RKO (cell line): ENCODE measurements at places on chromosomes 7 and 10.

- no peak for DNase-seq
These were observed 29.9 kb downstream of the ADRB1 start for GRCh38 chr10:114073395-114074186.

DNA sequence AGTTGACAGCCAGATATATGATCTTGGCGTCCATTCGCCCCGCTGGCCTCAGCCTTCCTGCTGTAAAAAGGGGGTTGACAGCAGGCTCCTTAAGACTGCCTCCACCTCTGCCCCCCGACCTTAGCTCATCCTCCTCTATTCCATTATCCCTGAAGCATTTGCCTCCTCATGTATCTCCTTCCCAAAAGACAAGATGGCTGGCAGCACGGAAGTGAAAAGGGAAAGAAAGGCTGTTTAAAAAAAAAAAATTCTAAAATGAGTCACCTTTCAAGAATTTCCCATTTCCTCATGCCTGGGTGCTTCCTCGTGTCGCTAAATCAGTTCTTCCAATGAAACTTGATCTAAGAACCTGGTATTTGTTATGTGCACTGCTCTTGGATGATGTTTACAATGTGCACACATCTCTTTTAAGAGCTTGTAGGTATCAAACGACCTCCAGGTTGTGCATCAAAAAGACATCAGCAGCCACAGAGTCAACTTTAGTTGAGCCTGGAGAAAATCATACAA lies 1.7 kb downstream of the SCRN1 start:
- peak; percentile 51 for DNase-seq

DNA sequence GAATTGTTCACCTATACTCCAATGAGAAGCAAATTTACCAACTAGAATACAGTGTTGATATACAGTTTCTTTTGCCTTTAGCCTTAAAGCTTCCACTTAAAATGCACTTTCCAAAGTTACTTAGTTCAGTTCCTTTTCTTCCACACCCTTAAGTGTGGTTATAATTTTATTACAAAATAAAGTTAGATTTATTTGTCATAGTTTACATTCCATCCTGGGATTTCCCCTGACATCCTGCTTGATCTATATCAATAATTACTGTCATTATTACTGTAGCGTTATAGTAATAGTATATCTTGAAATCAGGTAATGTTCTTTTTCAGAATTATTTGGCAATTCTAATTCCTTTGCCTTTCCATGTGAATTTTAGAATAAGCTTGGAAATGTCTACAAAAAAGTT lies 23.3 kb upstream of the MEST start:
- no peak for DNase-seq

DNA sequence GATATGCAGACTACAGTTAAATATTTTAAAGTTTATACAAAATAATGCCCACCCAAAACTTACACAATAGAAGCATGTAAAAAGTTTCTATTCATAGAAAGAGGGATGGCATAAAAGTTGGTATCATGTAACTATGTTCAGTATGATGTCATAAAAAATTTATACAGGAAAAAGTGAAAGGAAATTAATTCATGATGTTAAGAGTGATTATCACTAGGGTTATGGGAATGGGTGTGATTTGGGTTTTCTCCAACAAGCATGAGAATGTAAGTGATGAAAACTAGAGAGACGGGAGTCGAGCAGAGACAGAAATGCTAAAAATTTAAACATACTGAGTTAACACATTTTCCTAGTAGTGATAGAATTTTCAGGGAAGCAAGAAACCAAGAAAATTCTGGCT lies 52.7 kb downstream of the GDI2 start:
- DNase-seq = no peak

DNA sequence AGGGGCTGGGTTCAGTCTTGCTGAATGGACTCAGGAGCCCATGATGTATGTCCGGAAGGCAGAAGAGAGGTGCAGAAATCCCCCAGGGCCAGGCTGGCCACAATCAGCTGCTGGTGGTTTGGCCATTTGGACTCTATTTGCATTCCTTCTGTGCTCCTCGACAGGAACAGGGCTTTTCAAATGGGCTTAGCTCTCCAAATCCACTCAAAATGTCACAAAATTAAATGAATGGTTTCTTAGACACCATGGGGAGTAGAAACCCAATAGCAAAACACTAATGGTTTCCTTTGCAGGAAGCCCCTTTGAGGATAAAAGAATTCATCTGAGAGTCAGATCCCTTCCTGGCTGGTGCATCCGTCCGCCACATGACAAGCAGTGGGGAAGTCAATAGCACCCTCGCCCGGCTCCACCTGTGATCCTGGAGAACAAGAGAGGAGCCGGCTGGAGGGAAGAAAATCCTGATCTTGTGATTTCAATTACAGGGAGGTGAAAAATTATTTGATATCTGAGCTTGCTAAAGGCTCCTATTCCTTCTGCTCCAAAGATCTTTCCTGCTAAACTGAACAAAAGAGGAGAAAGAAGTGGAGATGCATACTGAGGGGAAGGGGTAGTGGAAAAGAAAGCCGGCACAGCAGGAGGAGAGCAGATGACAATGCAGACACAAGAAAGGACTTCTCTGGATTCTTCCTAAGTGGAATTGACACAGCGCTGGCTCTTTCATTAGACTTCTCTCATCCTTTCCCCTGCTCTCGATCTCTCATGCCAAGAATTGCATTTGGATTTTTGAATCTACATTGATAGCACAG lies 190.7 kb downstream of the C7orf25 start:
- DNase-seq = no peak

GRCh38 chr7:8985255-8985654 lies 551.8 kb downstream of the NXPH1 start:
- no peak for DNase-seq

GRCh38 chr10:96267234-96267705 lies 4.1 kb downstream of the BLNK start:
- no peak for DNase-seq

DNA sequence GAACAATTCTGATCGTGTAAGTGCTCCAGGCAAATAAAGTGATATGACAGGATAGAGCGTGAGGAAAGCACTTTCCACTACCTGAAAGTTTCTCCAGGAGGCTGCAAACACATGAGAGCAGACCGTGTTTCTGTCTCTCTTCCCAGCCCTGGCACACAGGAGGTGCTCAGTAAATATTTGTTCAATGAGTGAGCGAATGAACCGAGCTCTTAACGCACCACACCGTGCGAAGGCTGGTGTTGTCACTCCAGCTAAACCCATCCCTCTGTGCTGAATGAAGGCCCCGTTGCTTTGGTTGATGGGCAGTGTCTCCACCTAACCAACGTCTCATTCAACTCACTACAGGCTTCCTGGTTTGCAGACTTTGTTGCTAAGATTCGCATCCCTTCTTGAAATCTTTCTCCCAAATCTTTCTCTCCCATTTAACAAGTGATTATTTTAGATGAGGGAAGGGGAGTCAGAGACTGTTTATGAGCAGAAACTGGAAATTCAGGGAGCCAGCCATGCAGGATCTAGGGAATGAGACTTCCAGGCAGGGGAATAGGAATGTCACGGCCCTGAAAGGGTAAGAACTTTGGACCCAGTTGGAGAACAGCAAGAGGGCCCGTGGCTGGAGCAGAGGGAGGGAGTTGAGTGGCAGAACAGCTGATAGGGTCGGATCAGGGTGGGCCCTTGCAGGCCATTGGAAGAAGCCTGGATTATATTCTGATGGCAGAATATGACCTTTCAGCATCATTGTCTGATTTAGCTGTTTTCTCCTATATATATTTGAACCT lies 282.6 kb downstream of the CAMK1D start:
- DNase-seq = no peak

DNA sequence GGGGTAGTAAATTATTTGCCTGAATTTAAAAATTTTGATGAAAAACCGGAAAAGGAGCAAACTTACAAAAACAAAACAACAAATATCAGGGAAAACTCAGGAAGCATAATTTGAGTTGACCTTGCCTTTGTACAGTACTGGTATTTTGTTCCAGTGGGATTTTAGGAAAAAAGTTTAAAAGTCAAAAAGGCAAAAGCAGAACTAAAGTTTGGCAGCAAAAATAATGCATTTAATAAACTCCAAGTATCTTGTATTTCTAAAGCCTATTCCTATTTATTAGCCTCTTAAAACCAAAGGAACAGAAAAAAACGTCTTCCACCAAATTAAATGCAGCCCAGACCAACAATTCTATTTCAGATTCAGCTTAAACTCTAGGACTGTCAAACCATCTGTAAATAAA lies 90.7 kb upstream of the ASAH2 start:
- no peak for DNase-seq

- no peak for DNase-seq
These were observed 16.5 kb downstream of the ANLN start for GRCh38 chr7:36406156-36406555.

DNA sequence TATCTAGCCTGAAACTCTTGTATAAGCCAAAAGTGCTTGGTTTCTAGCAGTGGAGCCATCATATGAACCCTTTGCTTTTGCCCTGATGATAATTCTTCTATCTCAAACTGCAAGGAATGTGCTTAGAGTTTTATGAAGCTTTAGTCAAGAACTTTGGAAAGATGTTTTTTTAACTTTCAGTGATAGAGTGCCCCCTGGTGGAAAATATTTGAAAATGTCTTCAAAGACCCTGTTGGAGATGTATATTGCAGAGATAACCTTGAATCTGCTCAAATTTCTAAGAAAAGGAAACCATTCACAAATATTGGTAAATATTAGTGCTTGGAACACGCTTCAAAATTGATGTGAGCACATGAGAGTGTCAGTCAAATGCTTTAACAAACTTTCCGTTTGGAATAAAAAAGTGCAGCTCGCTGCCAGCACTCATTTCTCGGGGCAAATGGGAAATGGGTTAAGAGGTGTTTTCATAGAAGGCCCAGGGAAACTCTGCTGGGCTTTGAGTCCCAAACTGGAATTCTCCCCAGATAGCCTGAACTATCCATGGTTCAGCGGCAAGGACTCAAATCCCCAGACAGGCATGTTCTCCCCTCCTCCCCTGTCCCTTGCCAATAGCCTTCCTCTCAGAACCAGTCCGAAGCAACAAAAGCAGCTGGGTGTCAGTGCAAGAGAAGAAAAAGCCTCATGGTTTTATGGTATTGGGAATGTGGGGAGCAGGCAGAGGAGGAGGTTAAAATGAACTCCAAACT lies 129.3 kb downstream of the MYOF start:
- DNase-seq = peak; percentile 64

GRCh38 chr10:121179006-121179405 lies 327.8 kb downstream of the WDR11 start:
- no peak for DNase-seq

- no peak for DNase-seq
These were observed 12.0 kb upstream of the RASSF4 start for GRCh38 chr10:44947371-44948152.

- peak; percentile 57 for DNase-seq
These were observed 87.1 kb downstream of the SLC16A9 start for GRCh38 chr10:59622320-59623132.

DNA sequence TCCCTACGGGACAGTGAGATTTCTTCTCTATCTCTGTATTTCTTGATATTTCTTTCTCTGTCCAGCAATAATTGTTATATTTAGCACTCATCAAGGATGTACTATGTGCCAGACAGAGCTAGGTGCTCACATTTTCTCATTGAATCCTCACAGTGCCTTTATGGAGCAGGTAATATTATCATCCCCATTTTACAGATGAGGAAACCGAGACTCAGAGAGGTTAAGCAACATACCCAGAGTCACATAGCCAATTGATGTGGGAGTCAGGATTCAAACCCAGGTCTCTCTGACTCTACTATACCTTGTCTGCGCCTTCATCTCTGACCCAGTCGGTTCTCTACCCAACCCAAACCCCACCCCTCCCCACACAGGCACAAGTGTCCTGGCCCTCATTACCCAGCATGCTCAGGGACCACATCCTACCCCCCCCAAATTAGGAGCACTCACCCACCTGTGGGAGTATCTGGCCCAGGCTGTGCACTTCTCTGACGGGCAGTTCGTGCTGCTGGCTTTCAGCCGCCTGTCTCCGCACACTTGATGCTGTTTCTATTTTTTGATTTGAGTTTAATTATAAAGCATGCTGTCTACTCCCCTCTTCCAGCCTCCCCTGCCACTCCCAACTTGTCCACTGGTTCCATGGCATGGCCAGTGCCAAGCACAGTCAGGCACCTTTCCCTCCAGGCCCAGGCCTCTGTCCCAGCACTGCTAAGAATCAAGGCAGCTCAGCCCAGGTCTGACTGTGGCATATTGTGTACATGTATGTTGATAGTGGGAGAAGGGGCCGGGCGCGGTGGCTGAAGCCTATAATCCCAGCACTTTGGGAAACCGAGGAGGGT lies 9.8 kb upstream of the SAMD8 start:
- no peak for DNase-seq

DNA sequence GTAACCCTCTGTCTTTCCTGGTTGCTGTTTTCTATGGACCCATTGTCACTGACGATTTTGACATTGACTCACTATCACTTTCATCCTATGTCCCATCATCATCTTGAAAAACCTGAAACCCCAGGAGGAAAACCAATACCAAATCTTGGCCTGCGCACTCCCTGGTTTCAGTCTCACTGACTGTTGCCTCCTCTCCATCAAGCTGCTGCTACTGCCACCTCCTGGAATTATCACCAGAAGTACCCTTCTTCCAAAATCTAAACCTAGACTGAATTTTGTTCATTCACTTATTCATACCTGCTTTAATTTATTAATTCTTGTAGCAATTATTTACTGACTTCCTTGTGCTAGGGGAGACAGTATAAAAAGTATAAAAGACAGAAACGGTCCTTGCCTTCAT lies 44.5 kb upstream of the ACBD5 start:
- peak; percentile 25 for DNase-seq

GRCh38 chr10:84179059-84179710 lies 5.6 kb downstream of the GPR15LG start:
- DNase-seq = peak; percentile 53

- peak; percentile 84 for DNase-seq
These were observed 609 bp downstream of the SGPL1 start for GRCh38 chr10:70816220-70816894.

DNA sequence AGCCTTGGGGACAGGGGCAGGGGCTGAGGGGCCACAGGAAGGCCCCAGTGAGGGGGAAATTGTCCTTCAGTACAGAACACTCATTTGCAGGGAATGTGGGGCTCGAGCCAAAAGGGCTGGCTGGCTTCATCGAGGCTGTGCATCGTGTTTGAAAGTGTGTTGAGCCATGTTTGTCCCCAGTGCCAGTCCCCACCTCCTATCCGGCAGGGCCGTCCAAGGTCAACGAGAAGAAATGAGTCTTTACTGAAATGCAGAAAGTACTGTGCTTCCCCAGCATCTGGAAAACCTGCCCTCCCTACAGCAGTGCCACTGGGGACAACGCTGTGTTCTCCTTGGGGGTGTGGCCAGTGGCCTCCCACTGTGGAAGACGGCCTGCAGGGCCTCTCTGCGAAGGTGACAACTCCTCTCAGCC lies 214.1 kb downstream of the KLF6 start:
- DNase-seq = no peak
